ENCODE measurements at places on chromosomes 5 and 9.
A peak's percentile ranks its signal among the peaks of the same experiment; 100 is the strongest.

GRCh38 chr5:5404381-5404780, 18.1 kb upstream of the ICE1 start:
- no peak for DNase-seq

- no peak for DNase-seq
Observed at GRCh38 chr9:78463750-78464149, 166.8 kb downstream of the PSAT1 start.

- no peak for DNase-seq
Observed at GRCh38 chr9:76107482-76107881, 217.0 kb downstream of the PCSK5 start.

- no peak for DNase-seq
Observed at GRCh38 chr9:72926506-72926905, 26.3 kb downstream of the ALDH1A1 start.

- DNase-seq, result no peak
Observed at GRCh38 chr9:128503870-128504269, 649 bp upstream of the GLE1 start.

- DNase-seq, result no peak
Observed at GRCh38 chr5:91937121-91937520, 554.0 kb upstream of the ARRDC3 start.

- DNase-seq, result no peak
Observed at GRCh38 chr5:145990170-145990569, 53.8 kb downstream of the SH3RF2 start.

DNA sequence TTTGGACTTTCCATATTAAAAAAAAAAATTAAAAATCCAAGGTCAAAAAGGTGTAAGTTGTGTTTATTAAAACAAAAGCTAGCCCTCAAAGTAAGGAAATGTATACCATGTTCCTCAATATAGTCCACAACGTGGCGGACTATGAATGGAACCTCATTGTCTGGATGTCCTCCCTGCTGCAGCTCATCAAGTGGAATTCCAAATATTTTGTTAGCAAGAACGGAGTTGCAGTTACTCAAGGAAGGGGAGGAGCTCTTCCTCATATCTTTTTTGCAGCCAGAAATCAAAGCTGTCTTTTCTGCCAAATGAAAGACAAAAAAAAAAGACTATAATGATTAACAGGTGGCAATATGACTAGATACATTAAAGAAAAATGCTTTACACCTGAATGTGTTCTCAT, 14.0 kb downstream of the FAM13B start:
- DNase-seq, result no peak

- DNase-seq, result no peak
Observed at GRCh38 chr9:84929068-84929467, 259.5 kb downstream of the NTRK2 start.

GRCh38 chr5:128241051-128241695, 157.6 kb downstream of the SLC12A2 start:
- no peak for DNase-seq

DNA sequence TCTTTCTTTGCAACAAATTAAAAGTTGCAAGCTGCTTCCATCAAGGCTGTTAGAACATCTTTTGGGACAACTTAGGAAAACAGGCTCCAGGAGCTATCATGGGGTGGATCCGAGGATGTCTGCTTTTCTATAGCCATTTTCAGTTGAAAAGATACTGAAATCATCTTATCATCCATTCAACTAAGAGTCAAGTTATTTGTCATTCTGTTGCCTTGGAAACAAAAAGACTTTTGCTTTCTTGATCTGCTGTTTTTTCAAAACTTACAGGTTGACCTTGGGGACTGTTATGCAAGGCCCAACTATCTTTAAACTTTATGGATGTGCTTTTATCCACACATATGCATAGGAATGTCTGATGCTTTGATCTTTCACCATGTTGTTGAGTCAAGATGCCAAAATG, 545.3 kb upstream of the DAP start:
- DNase-seq, result no peak

- DNase-seq, result no peak
Observed at GRCh38 chr9:107105784-107106183, 177.3 kb upstream of the RAD23B start.

DNA sequence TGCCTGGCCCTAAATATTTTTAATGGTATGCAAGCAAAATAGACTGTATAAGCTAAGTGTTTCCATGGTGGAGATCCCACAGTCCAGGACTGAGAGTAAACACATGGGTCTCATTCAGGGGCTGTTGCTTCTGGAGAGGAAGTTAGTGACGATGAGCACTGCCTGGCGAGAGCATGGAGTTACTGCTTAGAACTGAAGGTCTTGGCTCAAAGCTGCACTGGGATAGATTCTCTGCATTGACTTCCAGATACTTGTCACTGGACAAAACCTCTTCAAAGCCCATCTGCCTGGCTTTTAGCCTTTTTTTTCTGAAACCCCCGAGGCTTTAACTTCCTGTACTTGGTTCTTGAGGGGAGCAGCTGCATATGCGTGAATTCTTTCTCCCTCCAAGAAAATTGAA, 39.2 kb downstream of the GPR107 start:
- DNase-seq, result no peak

- DNase-seq, result no peak
Observed at GRCh38 chr5:130502702-130503101, 598.4 kb downstream of the CHSY3 start.

DNA sequence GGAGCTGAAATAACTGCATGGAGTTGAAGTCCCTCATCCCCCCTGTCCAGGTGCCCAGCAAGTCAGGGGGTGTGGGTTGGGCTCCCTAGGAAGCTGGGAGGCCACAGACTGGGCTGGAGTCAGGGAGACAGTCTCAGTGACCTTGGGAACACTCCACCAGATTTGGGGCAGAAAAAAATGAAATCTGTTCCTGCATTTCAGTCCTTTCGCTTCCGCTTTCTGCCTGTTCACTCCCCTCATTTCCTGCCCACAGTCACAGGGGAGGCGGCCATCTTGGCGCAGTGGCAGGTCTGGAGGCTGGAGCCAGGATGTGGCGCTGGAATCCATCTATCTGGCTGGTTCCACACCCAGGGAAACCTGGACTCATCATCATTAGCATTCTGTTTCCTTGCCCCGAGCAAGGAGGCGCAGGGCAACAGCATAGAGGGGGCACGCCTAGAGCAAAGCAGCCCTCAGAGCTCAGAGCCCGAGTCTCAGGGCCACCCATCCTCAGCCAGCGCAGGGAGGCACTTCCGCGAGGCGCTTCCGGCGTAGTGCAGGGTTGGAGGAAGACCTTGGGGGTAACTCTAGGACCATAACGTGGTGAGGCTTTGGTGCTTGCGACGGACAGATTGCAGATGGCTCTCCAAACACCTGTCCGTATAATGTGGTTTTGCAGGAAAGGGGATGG, 86.2 kb upstream of the HSPA9 start:
- DNase-seq, result no peak

DNA sequence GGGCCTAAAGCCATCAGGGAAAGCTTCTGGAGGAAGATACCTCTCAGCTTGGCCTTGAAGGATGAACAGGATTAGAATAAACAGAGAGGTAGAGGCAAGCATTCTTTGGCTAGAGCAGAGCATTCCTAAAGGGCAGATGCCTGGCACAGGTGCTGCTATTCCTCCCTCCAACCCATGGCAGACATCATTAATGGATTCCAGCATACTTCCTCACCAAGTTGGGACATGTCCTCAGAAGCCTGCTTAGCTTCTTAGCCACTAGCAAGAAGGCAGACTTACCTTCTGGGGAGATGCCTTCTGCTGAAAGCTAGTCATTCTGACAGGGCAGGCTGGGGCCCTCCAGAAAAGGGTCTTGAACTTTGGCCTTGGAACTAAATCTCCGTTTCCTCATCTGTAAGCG, 122.0 kb downstream of the RGS3 start:
- no peak for DNase-seq

GRCh38 chr5:96945144-96945897, 9.4 kb downstream of the LNPEP start:
- DNase-seq, result no peak

- DNase-seq, result no peak
Observed at GRCh38 chr9:93100276-93100636, 4.2 kb downstream of the CARD19 start.

DNA sequence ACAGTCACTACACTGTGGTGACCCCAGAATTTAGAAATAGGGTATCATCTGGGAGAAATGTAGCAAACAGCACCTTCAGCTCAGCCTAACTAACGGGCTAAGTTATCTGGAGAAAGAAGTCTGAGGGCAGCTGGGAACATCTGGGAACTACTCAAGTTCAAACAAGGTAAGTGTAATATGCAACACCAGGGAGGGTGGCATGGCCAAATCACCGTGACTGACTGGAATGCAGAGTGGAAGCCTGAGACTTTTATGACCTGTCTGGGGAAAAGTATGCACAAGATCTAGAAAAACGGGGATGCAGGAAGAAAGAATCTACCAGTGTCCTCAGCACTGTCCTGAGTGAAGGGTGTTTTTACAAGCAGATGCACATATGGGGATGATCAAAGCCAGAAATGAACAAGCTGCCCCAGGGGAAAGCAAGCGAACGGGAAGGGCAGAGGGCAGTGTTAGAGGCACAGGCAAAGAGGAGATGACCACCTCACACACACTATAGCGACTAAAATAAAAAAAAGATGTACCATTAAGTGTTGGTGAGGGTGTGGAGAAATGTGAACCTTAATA, 59.9 kb downstream of the SERINC5 start:
- DNase-seq, result no peak

DNA sequence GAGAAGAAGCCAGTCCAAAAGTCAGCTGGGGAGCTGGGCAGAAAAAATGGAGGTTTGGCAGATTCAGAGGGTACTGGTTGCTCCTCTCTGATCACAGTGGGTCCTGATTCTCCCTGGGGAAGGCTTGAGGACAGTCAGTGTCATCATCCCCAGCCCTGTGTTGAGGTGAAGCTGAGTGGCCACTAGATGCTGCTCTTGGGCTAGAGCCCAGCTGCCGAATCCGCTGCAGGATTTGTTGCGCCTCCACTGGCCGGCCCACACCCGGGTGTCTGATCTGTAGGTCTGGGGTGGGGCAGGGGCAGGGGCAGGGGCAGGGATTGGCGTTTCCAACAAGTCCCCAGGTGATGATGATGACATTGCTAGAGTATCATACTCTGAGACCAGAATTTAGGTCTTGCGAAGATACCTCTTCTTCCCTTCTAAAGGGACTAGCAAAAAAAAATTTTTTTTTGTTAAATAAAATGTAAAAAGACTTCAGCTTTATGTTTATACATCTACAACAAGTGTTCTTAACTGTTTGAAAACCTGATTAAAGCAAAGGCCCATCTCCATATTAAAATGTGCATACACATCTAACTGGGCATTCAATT, 106.8 kb downstream of the PDE6A start:
- peak; percentile 62 for DNase-seq

DNA sequence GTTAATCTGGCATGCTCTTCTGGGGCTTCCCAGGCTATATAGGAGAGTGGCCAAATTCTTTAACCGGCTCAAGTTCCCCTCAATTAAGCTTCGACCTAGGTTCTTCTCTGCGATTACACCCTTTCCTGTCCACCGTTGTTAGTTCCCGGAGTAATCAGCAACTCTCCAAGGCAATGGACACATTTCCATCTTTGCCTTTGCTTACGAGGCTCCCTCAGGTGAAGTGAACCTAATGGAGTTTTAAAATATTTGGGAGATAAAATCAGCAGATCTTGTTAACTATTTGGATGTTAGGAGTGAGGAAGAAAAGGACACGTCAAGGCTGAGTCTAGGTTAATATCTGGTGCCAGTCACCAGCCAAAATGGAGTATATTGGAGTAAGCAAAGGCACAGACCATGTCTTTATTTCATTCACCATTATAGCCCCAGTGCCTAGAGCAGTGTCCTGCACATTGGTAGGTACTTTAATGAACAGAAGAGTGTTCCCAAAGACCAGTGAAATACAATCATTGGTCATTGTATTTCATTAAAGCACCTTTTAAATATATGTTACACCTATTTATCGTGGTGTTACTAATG, 515 bp downstream of the UTP15 start:
- no peak for DNase-seq

DNA sequence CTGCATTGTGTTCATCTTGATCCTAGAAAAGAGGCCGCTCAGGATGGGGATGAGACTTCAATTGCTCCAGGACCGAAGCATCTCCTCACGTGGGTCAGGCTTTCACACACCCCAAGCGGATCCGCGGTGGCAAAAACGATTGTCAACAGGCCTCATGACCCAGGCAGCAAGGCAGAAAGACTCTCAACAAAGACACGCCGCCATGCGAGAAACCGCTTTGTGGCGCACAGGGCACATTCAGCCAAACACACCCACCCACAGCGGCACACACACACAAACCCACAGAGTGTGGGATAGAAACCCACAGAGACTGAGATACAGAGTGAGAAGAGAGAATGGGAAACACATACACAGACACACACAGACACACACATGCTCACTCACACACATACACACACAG, 483.4 kb downstream of the SPATA31A7 start:
- no peak for DNase-seq

DNA sequence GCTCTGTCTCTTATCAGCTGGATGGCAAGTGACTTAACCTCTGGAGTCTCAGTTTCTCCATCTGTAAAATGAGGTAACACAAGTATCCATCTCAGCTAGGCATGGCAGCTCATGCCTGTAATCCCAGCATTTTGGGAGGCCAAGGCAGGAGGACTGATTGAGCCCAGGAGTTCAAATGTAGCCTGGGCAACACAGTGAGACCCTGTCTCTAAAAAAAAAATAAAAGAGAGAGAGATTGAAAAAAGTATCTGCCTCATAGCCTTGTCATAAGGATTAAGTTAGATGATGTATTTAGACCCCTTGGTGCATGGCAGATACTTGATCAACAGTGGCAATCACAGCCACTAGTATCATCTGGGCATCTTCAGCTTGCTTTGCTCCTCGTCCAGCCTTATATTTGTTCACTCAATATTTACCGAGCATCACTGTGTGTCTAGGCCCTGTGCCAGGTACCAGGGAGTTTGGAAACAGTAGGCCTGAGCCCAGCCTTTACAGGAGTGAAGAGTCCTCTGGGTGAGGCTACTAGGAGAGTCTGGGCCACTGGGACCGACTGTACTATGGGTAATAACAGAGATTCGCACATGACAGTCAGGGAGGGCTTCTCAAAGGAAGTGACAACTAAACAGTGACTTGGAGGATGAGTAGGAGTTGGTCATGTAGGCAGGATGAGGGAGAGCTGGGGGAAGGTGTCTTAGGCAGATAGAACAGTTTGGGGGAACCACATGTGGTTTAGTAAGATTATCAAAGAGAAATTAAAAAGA, 34.2 kb downstream of the CORO2A start:
- no peak for DNase-seq

GRCh38 chr5:88824892-88825583, 57.9 kb downstream of the MEF2C start:
- no peak for DNase-seq

DNA sequence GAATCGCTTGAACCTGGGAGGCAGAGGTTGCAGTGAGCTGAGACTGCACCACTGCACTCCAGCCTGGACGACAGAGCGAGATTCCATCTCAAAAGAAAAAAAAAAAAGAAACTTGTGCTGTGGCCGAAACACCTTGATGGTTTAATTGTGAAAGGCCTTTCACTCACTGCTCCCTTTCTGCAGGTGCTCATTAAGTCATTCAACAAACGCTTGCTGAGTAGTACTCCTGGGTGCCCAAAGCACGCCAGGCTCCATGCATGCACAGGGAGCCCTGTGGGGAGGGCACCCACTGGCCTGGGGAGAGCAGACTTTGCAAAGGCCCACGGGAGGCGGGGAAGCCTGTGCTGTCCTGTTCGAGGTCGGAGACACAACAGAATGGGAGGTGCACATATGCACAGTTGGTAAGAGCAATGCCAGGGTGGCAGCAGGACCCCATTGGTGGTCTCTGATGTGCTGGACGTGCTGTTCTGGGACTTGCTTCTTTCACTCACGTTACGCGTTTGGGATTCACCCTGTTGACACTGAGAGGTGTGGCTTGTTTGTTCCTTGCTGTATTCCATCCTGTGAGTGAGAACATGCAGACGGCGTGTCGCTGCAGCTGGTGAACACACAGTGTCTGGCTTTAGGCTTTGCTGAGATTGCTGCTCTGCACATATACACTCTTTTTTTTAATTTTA, 3.0 kb upstream of the ENTPD2 start:
- no peak for DNase-seq
